ENCODE measurements at places on chromosomes 5 and 9.

DNA sequence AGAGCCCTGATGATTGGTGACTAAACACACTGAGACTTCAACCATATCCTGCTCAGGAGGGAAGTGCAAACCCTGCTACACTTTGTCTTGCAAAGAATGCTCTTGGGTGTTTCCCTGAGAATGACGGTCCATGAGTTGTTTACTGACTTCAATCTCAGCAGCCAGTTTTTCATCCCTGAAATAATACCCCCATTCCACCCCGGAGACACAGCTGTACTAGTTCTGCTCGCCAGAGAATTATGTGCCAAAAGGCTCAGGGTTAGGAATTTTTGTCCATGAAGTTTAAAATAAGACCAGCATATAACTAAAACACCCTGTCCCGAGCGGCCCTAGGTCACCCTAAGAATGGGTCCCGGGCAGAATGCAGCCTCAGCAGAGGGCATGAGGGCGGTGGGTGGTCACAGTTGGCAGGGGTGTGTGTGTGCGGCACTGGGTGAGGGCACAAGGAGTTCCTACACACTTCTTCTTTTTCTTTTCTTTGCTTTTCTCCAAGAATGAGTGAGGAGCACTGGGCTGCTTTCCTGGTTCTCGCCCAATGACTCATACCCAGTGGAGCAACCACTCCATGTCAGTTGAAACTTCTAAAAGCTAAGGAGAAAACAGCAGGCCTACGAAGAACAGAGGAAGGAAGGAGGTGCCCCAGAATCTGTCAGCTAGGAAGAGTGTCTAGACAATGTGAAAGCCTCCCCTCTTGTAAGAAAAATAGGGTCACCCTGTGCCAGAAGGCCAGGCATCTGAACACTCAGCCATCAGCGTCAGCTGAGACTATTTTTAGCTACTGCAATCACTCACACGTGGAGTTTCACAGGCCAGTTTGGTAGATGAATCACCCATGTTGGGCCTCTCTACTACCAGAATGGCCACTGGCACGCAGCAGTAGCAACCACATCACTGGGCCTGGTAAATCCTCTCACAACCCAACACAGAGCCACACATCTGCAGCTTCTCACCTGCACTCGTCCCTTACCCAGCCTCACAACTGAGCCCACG lies 105.9 kb downstream of the DPYSL3 start:
- no peak for DNase-seq

- DNase-seq: no peak
Observed at GRCh38 chr5:57777174-57777581, 294.6 kb upstream of the ACTBL2 start.

DNA sequence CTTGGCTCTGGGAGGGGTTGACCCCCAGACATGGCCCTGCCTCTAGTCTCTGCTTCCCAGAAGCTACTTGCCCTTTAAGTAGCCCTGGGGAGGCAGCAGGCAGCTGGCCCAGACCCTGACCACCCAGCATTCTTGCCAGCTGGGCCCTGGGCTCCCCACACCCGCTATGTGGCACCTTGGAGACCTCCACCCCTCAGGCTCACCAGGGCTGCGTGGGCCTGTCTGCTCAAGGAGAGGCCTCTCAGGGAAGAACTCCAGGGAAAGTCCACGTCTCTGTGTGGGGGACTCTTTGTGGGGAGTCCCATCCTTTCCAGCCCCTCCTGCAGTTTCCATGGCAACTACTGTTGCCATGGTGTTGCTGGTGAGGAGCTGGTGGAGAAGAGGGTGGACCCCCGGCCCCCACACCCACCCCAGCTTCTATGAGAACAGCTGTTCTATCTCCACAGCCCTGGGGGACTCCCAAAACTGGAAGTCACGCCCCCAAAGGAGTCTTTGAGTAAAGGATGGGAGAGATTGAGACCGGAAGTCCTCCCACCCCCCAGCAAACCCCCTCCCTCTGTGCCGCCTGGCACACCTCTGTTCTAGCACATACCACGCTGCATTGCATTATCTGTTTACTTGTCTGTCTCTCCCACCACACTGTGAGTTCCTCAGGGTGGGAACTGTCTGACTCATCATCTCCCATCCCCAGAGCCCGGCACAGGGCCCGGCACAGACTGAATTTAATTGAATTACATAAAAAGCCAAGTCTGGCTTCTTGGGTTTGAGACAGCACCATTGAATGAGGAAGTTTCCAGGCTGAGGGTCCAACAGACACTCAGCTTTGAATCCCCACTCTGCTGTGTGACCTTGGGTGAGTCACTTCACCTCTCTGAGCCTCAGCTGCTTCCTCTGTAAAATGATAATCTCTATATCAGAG lies 12.6 kb downstream of the DNM1 start:
- DNase-seq: no peak

- DNase-seq: no peak
Observed at GRCh38 chr5:31346896-31347551, 153.5 kb downstream of the CDH6 start.

DNA sequence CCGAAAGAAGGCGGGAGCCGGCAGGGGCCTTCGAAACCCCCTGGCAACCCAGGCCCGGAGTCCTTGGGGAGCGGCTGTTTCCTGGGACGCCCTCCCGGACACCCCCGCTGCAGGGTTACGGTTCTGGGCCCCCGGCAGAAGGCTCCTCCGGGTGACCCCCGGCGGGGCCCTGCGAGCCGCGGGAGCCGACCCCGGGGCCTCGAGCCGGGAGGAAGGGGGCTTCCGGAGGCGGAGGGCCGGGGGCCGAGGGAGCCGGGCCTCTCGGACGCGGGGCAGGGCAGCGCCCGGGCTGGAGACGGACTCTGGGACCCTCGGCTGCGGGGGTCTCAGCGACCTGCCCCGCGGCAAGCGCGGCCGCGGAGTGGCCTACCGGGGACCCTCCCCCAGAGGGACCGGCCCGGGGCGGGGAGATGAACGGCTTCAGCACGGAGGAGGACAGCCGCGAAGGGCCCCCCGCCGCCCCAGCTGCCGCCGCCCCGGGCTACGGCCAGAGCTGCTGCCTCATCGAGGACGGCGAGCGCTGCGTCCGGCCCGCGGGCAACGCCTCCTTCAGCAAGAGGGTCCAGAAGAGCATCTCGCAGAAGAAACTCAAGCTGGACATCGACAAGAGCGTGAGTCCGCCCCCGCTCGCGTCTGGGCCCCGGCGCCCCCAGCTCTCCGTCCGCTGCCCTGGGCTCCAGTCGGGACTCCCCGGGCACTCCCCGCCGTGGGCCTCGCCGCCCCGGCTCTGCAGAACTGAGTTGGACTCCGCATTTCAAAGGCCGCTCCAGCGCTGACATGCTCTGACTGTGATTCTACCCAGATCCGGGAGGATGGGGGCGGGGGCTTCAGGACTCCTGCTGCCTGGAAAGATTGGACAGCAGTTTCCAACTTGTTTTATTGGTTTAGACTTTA lies 645 bp downstream of the SAP30L start:
- peak; percentile 38 for DNase-seq

GRCh38 chr9:88660611-88661010 lies 125.6 kb downstream of the NXNL2 start:
- no peak for DNase-seq

GRCh38 chr9:127133739-127134167 lies 11.3 kb upstream of the ANGPTL2 start:
- no peak for DNase-seq

GRCh38 chr5:154380263-154380662 lies 65.5 kb upstream of the SAP30L start:
- DNase-seq: no peak

Measured in stimulated activated CD4-positive, alpha-beta T cell treated with anti-CD3 and anti-CD28 coated beads, Interleukin-4, amount 100 ng/mL, for 4 hours (primary cell).